Skeletal muscle cell (primary cell): ENCODE measurements at places on chromosomes 11 and 22.

DNA sequence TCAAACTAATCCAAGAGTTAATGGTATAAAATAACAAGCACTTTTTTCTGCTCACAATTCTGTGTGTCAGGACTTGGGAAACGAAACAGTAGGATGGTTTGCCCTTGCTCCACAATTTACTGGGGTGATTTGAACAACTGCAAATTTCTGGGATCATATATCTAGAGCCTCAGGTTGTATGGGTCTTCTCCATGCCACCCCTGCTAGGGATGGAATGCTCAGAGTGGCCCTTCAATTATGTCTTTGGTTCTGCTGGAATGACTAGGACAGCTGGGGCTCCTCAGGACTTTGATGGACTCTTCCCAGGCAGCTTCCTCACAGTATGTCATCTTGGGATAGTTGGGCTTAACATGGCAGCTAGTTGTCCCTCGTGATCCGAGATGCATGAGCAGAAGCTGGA, 223.0 kb upstream of the ANO5 start:
- DNase-seq, result no peak

DNA sequence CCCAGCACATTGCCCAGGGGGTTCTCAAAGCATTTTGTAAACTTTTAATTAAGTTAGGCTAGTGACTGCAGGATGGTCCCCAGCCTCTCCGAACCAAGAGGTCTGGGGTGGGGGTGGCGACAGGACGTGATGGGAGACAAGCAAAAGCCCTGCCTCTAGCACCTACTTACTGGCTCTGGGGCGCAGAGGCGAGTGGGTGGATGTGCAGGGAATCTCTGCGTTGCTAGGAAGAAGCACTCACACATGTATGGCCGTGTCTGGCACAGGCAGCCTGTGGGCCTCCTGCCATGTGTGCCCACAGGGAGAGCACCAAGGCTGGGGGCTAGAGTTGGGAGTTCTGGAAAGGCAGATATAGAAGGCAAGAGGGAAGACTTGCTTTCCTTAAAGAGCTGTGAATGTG, 6.3 kb downstream of the OPCML start:
- DNase-seq, result no peak

- DNase-seq, result no peak
Observed at GRCh38 chr11:121514432-121515334, 61.9 kb upstream of the SORL1-AS1 start.

DNA sequence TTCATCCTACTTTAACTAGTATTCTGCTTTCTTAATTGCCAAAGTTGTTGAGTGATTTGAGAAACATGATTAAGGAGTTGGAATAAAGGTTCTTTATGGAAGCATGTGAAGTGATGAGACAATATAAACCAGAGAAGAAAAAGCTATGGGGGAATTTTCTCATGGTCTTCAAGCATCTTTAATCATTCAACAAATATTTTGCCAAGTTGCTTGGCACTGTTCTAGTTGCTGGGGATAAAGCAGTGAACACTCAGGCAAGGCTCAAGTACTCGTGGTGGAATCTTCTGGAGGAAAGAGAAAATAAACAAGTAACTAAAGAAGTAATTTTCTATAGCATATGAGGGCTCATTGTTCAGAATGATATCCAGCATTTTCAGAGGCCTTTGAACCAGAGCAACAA, 9.2 kb upstream of the PIWIL4 start:
- no peak for DNase-seq

DNA sequence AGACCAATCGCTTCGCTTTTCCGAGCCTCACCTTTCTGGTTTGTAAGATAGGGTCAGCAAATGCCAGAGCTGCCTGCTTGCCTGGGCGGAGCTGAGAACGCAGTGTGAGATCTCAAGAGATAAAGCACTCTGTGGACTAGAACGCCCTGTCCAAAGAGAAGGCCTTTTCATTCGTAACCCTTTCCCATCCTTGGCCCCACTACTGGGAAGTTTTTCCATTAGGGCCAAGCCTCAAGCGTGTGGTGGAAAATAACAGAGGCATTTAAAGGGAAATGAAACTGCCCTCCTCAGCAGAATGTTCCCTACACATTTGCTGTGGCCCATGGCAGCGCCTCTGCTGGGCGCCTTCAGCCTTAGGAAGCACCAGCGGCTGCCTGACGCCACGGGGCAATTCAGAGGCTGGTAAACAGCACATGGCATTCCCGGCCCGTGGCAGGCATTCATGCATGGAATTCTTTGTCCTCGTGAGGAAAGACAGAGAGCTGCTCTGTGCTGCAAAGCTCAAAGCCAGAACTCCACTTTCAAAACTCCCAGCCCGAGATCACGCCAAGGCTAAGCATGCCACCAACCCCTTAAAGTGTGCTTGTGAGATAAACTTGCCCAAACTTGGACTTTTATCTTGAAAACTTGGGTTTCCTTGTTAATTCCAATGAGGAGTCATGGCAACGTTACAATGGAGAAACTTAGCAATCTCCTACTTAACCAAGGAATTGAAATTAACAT, 38.1 kb downstream of the AHNAK start:
- DNase-seq, result no peak
